SJSA1 (cell line): ENCODE measurements at places on chromosomes 4 and X.
A peak's percentile ranks its signal among the peaks of the same experiment; 100 is the strongest.

- DNase-seq = no peak
Observed at GRCh38 chrX:109268340-109268739, 213.5 kb downstream of the GUCY2F start.

GRCh38 chrX:107684956-107685385 is 56.7 kb downstream of the PRPS1 start:
- no peak for DNase-seq

DNA sequence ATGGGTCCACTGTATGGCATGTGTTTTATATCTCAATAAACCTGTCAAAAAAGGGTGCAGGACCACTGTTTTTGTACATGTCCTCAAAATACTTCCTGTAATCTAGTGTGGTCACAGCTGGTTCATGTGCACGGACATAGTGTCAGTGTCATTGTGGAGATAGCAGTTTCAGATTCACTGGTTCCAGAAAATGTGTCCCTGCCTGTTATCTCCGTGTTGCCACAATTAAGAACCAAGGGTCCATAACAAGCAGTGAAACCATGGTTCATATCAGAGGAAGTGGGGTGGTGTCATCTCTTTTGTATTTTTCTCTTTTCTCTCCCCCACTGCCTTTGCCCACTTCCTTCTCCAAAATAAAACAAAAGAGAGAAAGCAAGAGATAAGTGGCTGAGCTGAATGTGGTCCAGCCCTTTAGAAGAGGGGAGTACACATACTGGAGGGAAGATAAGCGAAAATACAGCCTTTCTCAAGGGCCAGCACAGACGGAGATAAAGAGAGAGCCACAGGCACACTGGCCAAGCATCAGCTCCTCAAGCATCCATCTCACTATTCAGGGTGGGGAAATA is 51.2 kb downstream of the TBL1X start:
- DNase-seq = no peak

DNA sequence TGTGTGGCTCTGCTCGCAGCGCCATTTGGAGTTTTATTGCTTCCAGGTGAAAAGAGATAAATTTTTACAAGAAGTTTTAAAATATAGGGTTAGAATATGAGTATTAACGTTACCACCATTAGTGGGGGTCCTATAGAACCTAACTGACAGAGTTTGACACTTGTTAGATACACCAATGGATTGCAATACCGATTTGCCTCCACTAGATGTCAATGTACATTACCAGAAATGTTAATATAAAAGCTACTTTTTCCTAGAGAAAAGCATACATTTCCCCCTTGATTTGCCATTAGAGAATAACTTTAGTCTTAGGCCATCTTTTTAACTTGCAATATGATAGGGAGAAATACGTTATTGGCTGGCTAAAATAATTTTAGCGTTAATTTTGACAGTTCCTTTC is 108.4 kb downstream of the LINC00632 start:
- DNase-seq = no peak

- no peak for DNase-seq
Observed at GRCh38 chrX:66677430-66677829, 38.6 kb upstream of the EDA2R start.

DNA sequence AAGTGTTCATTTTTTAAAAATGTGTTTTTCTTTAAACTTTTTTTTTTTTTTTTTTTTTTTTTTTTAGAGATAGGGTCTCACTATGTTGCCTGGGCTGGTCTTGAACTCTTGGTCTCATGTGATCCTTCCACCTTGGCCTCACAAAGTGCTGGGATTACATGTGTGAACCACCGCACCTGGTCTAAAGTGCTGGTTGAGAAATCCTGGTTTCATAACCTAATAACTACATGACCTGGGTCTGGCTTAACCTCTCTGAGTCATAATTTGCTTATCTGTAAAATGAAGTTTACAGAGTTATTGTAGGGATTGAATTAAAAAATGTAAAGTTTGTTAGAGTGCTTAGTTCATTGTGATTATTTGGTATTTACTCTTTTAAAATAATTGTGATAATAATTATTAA is 5.2 kb downstream of the HSD17B13 start:
- no peak for DNase-seq

- no peak for DNase-seq
Observed at GRCh38 chrX:107677909-107678308, 49.6 kb downstream of the PRPS1 start.

GRCh38 chrX:794311-794710 is 163.7 kb downstream of the SHOX start:
- DNase-seq = peak; percentile 11

- DNase-seq = no peak
Observed at GRCh38 chr4:41787931-41788330, 39.4 kb upstream of the PHOX2B start.

DNA sequence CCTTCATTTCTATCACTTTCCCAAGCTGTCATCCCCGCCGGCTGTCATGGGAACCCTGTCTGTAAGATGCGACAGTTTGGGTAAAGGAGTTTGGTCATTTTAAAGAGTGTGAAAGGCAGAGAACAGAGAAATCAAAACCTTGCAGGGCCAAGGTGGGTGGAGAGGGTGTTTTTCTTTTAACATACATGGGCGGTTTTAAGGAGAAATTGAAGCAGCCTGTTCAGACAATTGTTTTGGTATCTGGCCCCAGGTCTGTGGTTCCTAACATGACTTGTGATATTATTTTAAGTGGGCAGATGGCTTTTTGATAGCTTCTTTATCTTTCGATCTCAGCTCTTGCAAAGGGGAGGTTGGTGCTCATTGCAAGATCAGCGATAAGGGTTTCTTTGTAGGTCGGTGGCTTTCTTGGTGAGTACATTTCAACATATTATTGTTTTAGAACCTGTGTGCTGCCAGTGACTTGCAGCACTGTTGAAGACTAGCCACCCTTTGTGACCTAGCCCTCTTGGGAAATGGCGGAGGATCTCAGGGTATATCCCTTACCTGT is 3.7 kb downstream of the PPP1R3F start:
- DNase-seq = no peak

DNA sequence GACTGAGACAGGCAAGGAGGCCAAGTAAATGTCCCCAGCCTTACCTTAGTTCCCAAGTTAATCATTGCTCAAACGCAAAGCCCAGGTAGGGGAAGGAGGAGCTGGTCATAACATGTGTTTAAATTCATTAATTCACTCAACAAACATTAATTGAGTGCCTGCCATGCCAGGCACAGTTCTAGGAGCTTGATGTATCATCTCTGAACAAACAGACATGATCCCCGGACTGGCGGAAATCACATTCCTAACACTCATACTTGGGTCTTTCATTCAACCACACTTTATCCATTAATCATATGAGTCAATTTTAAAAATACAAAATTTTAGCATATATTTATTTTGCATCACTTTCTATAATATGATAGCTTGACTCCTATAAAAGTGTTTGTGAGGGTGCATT is 335.3 kb upstream of the NOCT start:
- no peak for DNase-seq
